ENCODE measurements at places on chromosomes 1 and 21. TPM values are rescaled to one million over a fixed set of nuclear protein-coding genes. Genes with fewer than 3 reads are reported as not detected.

The UMODL1 gene
- total RNA-seq, result not detected

The FBLIM1 gene
- total RNA-seq, result 128 TPM

The SLC35F3 gene
- total RNA-seq, result not detected

The CGN gene
- total RNA-seq, result under 0.01 TPM

The MRPL39 gene
- 23.4 TPM for total RNA-seq

The LEFTY2 gene
- total RNA-seq, result not detected

The HES4 gene
- 23.3 TPM for total RNA-seq

The FAM151A gene
- total RNA-seq, result not detected

The TMPRSS15 gene
- not detected for total RNA-seq

The TINAGL1 gene
- total RNA-seq, result 317 TPM

The NT5C1A gene
- not detected for total RNA-seq

The ENAH gene
- 8.9 TPM for total RNA-seq

The PDC gene
- total RNA-seq, result not detected

The TIE1 gene
- 749 TPM for total RNA-seq

The C4BPA gene
- total RNA-seq, result not detected

The INSRR gene
- not detected for total RNA-seq

The AMY2A gene
- not detected for total RNA-seq

The CRNN gene
- not detected for total RNA-seq

The FMN2 gene
- total RNA-seq, result not detected

The FAM43B gene
- not detected for total RNA-seq

The SMIM1 gene
- 0.87 TPM for total RNA-seq

The C1orf74 gene
- 1.4 TPM for total RNA-seq

The SHE gene
- 91.7 TPM for total RNA-seq

The ANXA9 gene
- total RNA-seq, result not detected

The ABL2 gene
- 56.0 TPM for total RNA-seq

Measured in lung microvascular endothelial cell (primary cell).